ENCODE measurements at places on chromosomes 3 and 15.

- DNase-seq = no peak
Measured at GRCh38 chr3:20125897-20126296, 60.1 kb downstream of the SGO1 start.

GRCh38 chr15:73946795-73947370 lies 20.6 kb downstream of the LOXL1 start:
- no peak for DNase-seq

DNA sequence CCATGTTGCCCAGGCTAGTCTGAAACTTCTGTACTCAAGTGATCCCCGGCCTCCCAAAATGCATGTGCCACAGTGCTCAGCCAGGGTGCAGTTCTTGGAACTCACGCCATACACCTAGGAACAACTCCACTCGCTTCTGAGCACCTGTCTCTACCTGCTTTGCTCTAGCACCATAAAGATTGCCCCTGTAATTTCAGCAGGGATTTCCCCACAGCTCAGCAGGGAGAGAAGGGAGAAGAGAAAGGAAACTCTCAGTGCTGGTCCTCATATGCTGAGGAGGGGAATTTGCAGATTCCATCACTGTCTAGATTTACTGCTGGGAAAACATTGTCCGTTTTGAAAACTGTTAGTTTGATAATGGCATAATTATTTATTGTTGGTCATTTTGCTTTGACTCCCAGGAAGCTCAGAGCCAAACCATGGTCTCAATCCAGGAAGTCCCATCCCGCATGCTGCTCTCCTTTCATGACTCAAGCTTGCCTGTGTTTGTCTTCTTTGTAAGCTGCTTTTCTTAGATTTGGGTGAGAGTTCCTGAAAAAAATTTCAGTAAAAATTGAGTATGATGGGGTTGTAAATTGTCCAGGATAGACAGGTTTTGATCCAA lies 24.2 kb downstream of the TRIM71 start:
- no peak for DNase-seq

DNA sequence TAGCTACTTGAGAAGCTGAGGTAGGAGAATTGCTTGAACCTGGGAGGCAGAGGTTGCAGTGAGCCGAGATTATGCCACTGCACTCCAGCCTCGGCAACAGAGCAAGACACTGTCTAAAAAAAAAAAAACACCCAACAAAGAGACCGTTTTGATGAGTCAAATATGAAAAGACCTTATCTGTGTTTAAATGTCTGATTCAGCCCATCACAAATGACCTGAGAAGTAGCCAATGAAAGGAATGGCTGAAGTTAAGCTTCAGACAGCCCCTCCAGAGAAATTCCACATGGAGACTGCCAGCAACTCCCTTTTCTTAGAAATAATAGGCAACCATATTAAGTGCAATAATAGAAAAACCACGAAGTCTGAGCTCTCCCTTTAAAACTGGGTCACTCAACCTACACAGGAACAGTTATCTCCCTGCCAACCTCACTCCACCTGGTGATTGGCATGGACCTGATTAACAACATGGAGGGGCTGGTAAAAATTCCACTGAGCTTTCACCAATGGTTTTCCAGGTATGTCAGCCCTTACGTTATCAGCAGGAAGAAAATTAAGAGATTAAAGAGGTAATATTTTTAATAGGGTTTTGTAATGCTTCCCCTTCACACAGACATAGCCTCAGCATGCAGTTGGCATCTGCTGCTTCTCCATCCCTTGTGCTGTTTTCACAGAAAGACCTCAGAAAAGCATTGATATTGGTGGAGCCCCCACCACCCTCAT lies 238.1 kb upstream of the STT3B start:
- no peak for DNase-seq

DNA sequence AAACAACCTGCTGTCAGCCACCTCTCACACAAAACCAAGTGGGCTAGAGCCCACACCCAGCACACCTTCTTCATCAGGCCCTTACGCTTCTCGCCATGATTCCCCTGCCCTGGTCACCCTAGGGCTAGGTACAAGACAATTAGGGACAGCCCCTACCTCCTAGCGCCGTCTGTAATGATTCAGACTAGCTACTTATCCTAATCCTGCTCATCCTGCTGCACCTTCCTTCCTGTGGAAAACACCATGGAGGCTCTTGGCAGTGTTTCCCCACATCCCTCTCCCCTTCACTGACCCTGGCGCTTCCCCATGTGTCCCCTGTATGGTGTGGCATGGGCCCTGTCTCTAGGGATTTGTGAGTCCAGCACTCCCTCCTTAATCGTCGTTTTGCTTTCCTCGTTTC lies 39.6 kb upstream of the ICE2 start:
- DNase-seq = no peak

DNA sequence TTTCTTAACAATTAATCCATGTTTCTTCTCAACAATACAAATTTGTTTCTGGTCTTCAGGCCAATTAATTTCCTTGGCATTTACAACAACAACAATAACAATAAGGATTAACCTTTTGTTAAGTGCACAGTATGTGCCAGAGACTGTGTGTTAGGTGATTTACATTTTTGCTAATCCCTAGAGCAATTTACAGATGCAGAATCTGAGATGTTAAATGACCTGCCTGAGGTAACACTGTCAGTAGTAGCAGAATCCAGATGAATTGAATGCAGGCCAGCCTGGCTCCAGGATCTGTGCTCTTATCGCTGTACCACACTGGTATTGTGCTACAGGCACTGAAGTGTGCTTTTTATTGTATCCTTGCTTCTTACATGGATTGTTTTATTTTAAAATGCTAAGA lies 122.2 kb downstream of the MEIS2 start:
- DNase-seq = no peak

DNA sequence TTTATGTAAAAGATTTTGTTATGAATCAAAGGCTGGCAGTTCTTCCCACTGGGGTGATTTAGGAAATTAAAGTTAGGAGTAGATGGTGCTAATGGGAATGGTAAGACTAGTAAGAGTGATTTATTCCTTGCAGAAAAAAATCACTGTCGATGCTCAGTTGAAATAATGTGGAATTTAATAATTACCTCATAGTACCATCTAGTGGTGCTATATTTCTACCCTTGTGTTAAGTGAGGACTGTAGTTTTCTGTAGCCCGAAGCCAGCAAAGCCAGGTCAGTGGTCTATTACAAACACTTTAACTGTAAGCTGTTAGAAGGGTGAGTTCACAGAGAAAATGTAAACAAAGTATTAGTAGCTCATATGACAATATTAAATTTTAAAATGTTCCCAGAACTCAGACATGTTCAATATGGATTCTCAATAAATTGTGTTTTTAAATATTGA lies 39.5 kb upstream of the GOLGA8J start:
- DNase-seq = no peak

DNA sequence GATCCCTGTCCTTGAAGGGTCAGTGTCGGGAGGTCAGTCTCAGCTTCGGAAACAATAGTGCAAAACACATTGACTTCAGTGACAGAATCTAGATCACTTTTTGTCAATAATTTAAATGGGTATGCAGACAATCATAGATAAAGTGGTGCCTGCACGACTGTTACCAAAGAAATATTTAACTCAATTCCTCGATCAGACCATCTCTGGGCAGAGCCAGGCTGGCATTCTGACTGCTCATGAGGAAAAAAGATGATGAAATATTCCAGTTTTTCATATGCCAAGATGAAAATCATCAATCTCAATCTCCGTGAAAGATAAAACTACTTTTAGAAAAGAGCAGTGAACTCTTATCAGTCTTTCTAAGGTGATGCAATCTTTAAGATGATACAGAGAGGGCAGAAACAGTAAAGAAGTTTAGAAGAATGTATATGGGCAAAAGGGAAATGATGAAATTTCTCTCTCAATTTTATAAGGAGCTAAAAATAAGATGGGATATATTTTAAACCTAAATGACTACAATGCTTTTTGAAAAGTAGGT lies 169.9 kb downstream of the WDR72 start:
- no peak for DNase-seq

GRCh38 chr3:38650248-38650951 lies 913 bp upstream of the SCN5A start:
- DNase-seq = peak; percentile 40

DNA sequence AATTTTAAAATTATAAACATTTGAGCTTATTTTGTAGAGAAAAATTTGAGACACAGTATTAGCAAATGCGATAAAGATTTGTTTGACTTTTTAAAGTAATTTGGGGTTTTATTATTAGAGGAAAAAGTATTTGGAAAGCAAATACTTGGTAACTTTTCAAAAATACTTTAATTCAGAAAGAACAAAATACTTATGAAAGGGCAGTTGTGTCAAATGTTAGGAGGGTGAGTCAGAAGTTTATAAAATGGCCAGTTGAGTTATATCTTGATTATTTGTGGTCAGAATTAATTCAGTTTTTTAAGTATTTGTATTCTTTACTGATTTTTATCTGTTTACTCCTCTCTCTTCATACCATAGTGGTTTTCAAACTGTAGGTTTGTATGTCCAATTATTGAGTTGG lies 12.1 kb downstream of the LACTB start:
- no peak for DNase-seq

DNA sequence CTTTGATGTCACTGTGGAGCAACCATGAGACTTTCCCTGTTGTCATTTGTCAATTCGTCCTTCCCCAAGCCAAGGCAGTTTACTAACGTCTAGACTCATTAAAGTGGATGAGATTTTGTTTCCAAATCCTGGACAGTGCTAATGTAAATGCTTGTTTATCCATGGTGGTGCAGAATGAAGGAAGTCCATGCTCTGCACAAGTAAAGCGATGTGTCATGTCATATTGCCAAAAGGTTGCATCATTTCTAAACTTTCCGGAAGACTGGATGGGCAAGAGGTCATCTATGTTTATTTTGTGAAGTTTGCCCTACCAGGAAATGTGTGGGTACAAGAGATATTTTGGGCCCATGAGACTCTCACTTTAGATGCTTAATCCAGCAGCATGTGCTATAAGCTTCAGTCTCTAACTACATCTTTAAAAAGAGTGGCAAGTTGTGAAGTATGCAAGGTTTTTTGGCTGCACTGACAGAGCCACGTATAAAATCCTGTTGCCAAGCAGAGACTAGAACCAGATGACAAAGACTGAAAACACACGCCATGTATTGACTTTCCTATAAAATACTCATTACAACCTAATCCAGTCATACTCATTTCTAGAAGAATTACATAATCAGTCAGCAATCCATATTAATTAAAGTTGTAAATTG lies 72.1 kb upstream of the FNDC3B start:
- no peak for DNase-seq

GRCh38 chr15:69194854-69195253 lies 34.4 kb downstream of the GLCE start:
- no peak for DNase-seq

DNA sequence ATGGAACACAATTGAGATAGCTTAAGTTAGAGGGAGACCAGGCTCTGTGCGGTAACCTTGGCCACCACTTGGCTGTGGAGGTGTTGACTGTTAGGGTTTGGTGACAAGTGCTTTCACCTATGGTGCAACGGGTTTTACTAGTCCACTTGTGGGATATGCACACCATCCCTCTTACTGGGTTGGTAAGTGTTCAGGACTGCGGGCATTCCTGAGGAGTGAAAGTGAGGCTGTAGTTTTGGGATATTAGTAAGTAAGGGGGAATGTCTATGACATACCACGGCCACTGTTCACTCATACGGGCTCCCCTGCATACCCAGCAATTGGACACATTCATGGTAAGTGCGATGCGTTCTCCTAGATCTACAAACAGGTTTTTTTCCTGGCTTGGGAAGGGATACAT lies 8.0 kb upstream of the RAD54L2 start:
- no peak for DNase-seq

- no peak for DNase-seq
Measured at GRCh38 chr15:63020759-63021430, 21.7 kb upstream of the TPM1 start.

DNA sequence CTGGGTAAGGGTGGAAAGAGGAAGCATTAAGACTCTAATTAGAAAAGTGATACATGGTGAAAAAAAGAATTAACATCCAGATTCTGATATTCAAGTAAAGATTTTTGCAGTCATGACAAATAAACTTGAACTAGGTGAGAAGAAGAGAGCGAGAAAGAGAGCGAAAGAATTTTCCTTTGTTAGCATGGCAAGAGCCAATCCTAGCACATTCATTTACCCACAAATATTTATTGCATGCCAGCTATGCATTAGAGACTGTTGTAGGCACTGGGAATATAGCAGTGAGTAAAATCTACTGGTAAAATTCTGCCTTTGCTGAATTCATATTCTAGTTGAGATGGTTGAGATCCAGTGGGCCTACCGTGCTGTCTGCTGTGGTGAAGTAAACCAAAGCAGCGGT lies 177.9 kb upstream of the DPH6 start:
- no peak for DNase-seq

GRCh38 chr3:128091586-128091985 lies 32.0 kb downstream of the RUVBL1 start:
- no peak for DNase-seq

DNA sequence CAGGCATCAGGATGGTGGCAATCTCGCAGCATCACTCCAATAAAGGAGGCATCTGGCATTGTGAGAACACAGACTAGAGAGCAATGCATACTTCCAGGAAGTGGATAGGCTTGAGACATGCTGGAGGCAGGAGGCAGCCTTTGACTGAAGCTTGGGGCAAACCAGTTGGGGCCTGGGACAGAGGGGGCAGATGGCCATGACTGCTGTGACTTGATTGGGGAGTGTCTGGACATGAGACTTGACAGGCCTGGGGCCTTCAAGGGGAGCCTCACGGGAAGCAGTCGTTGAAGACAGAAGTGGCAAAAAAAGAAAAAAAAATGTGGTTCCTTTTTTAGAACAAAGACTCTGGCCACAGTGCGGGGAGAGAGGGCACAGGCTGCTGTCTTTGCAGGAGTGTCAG lies 44.7 kb upstream of the CHRNA7 start:
- DNase-seq = no peak

- DNase-seq = peak; percentile 33
Measured at GRCh38 chr15:99086327-99086667, 18.6 kb upstream of the SYNM start.

DNA sequence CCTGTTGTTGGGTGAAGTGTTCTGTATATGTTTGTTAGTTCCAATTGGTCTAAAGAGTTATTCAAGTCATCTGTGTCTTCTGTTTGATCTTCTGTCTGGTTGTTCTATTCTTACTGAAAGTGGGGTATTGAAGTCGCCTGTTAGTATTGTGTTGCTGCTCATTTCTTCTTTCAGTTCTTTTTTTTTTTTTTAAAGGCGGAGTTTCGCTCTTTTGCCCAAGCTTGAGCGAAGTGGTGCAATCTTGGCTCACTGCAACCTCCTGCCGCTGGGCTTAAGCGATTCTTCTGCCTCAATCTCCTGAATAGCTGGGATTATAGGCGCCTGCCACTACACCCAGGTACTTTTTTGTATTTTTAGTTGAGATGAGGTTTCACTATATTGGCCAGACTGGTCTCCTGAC lies 23.5 kb downstream of the PFN2 start:
- no peak for DNase-seq
